ENCODE measurements at places on chromosomes 3 and 15.

DNA sequence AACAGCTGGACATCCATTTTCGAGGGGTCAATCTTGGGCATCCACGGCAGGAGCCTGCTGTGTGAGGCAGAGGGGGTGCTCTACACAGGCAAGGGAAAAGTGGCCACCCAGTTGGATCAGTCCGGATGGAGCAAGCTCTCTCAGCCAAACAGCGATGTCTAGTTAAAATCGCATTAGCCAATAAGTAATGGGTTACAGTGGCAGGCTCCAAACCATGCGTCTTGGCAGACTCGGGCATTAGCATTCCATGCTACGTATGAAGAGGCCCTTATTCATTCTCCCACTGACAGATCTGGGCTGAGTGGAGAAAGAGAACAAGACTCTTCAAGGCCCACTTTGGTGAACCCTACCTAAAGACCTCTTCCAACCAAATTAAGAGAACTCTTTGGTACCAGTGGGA lies 49.3 kb downstream of the CCNB2 start:
- no peak for DNase-seq

DNA sequence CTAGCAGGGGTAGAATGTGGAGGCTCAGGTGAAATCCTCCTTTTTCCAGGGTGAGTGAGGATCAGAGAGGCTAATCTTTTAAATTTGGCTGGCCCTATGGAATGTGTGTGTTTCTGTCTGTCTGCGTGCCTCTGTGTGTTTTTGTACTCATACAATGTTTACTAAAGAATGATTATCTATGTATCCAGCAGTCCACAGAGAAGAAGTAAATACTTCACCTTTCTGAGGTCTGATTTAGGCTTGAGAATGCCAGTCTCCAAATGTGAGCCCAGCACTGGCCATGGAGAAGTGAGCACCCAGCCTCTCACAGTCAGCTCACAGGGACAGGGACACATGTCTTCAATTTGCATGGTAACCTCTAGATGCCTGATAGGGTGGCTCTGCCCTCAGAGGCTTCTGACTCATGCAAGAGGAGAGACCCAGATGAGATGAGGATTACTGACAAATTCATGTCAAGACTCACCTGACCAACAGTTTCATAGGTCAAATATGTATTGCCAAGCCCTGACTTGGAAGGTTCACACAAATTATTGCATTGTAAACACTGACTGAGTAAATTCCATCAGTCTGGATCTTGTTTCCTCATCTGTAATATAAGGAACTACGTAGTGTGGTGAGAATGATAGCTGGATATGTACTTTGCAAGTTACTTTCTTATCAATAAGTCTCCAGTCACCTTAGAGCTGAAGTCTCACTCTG lies 31.0 kb downstream of the ENTPD3 start:
- DNase-seq = no peak

DNA sequence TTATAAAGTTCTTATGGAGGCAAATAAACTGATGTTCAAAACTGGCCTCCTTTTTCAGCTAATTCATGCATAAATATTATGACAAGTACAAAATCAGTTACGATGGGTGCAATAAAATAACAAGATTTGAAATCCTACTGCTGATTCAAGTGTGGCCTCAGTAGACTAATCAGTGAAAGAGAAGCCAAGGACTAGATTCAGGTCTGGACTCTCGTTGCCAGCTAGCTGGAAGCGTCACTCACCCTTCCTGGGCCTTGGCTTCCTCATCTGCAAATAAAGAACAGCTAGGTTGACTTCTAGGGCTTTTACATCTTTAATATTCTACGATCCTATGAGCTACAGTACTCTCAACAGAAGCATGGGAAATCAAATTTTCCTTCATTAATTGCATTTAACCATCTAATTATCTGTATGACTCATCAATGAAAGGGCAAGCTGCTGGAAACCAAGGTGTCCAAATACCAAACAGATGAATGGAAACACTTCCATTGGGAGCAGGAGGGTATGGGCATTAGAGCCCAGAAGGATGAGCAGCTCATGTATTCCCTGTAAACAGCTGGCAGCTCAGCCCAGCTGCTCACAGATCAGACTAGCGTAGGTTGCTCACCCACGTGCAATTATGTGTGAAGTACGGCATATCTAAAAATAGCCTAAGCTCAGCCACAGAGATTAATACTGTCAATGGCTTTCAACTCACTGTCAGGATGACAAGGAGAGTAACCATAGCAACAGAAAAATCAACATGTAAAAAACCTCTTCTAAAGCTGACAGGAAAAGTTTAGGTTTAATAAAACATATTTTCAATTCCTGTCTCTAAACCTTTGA lies 294.8 kb downstream of the PLCL2 start:
- no peak for DNase-seq

DNA sequence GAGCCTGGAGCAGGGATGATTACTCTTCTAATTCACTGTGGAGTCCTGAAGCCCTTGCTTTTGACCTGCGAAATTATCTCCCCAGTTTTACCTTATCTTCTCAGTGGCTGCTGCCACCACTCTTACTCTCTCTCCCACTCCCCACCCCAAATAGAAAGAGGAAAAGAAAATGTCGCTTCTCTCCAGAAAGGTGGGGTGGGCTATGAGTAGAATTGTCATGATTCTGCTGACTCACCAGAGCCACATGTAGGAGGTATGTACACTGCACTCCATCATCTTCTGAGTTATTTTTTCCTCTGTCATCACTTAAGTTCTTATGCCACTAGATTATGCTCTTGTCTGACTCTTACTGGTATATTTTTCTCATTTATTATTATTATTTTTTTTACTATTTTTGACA lies 43.9 kb upstream of the TMEM158 start:
- DNase-seq = no peak
